ENCODE measurements at places on chromosomes 3 and 15. TPM values are rescaled to one million over a fixed set of nuclear protein-coding genes. Genes with fewer than 3 reads are reported as not detected.

DNA sequence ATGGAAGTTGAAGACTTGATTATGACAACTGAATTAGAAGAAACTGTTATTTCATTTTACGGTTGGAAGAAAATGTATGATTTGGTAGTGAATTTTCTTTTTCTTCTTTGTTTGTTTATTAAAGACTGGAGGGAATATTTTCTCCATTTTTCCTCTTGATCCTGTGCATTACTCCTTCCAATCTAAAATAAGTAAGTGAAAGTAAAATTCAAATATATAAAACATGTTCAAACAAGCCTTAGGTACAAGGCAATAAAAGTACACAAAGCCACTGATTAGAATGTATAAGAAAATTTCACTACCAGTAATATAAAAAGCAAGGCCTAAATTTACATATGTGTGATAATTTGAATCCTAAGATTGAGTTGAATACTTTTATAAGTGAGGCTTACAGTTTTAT lies 181.2 kb upstream of the MME start:
- DNase-seq: no peak

DNA sequence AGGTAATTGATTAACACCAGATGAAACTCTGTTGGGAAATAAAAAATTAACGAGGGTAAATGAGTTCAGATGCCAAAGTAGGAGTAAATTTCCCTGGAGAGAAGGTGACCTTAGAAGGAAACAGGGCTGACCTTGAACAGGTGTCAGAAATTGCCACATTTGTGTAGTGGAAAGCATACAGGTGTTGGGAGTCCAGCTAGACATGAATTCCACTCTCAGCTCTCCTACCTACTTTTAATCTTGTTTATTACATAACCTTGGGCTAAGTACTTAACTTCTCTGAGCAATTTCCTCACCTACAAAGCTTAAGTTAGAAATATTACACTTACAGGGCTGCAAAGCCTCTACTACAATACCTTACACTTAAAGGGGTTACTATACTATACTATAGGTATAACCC lies 96.0 kb downstream of the ISL2 start:
- no peak for DNase-seq

DNA sequence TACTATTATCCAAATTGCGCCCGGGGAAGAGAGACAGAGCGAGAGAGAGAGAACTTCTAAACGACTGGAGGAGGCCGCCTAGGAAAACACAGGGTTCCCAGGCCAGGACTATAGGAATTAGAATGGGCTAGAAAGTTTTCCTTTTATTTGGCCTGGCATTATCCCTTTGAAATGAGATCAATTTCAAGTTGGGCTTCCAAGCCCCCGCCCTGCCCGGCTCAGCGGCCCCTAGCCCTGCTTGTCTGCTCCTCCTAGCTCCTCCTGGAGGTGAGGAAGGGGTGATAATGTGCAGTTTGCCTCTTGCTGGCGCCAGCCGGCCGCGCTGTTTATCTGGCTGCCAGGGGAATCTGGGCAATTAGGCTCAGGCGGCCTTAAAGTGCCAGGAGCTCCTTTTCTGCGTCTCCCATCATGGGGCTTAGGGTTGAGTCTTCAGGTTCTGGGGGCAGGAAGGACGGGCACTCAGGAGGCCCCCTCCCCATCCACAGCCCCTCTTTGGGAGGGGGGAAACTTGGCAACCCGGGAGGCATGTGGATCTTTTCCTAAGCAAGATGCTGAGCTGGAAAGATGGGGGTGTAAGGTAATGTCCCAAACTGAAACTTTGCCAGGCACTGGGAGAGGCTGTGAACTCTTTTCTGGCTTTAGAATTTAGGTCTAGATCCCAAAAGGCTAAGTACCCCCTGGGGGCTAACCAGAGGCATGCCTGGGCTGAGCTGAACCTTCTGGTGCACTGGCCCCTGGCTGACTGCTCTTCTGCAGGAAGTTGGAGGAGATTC lies 5.5 kb downstream of the SMAD6 start:
- DNase-seq: peak; percentile 46

DNA sequence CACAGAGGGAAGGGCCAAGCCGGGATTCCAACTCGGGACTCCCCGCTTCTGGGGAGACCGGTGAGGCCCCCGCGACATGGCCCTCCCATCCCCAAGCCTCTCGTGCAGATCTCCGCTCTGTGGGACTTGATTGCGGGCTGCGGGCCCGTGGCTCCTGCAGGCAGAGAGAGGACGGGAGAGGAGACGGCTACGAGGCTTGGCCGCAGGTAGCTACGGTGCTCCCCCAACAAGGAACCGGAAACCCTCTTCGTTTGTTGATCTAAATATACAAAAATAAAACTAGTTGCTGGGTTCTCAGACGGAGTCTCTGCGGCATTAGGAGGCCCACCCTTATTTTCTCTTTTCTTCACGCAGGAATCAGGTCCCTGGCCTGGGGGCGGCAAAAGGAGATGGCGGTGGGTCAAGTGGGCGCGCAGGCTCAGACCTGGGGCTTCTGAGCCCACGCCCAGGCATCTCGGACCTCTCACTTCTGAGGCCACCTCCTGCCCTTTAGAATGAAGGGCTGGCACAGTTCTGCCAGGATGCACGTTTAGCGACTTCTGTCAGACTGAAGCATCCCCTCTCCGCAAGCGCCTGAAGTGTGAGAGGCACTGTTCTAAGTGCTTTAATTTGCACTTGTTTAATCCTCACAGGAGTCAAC lies 10.9 kb downstream of the GNB5 start:
- DNase-seq: peak; percentile 13

DNA sequence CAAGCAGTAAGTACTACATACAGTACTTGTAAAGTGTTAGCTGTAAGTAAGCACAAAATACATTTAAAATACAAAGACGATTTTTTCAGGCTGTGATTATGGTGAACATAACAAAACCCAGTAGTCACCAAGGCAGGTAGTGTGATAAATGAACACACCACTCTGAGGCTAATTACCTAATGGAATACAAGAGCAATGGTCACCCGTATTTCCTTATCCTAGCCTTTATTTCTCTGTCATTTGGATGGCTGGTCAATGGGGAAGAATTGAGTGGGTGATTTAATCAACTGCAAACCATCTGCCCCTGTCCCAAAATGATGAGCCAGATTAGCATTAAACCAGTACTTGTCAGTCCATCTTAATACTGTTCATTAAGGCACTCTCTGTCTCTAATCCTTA lies 89.2 kb upstream of the CGNL1 start:
- no peak for DNase-seq

The ZCWPW2 gene
- 0.80 TPM for total RNA-seq

The ADAMTSL3 gene
- 25.2 TPM for total RNA-seq

The SPINK8 gene
- total RNA-seq: 4.9 TPM

The MAPKAPK3 gene
- total RNA-seq: 52.3 TPM

All from prostate gland (tissue), 2 donors.